ENCODE measurements at places on chromosomes 3 and 15. TPM values are rescaled to one million over a fixed set of nuclear protein-coding genes. Genes with fewer than 3 reads are reported as not detected.

The ROBO2 gene
- total RNA-seq, result 0.23 TPM

The TMEM40 gene
- total RNA-seq, result not detected

The TOPBP1 gene
- 42.4 TPM for total RNA-seq

The STX19 gene
- total RNA-seq, result not detected

The LRRC34 gene
- 2.5 TPM for total RNA-seq

The ZNF639 gene
- total RNA-seq, result 28.4 TPM

The FSIP1 gene
- 1.1 TPM for total RNA-seq

The STXBP5L gene
- not detected for total RNA-seq

The DLEC1 gene
- not detected for total RNA-seq
